ENCODE measurements at places on chromosomes 4 and X. TPM values are rescaled to one million over a fixed set of nuclear protein-coding genes. Genes with fewer than 3 reads are reported as not detected.

The PRDX4 gene
- 97.5 TPM for total RNA-seq

The PRSS12 gene
- total RNA-seq, result 1.9 TPM

The OTUD6A gene
- total RNA-seq, result 0.93 TPM

The SATL1 gene
- total RNA-seq, result 1.1 TPM

The IL13RA1 gene
- total RNA-seq, result 0.75 TPM

The LRP2BP gene
- total RNA-seq, result 8.3 TPM

The NOX1 gene
- not detected for total RNA-seq

GRCh38 chr4:48350871-48351270 is 9.5 kb downstream of the SLAIN2 start:
- ATAC-seq, result no peak

DNA sequence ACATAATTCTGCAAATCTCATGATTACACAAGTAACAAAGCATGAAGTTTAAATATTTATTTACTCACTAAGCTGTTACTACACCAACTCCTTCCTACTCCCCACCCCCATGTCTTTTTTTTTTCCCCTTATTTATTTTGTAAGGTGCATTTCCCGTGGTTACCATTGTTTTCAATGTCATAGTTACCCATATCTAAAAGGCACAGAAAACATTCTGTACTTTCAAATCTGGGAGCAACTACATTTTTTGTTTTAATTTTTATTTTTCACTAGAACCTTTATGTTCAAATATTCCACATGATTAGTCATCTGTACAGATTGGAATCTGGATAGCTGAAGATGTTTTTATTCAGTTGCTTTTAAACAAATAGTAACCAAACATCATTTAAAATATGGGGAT is 62.8 kb downstream of the PPP3CA start:
- no peak for ATAC-seq

- no peak for ATAC-seq
These were observed 139.2 kb upstream of the RBPJ start for GRCh38 chr4:26181616-26182015.

DNA sequence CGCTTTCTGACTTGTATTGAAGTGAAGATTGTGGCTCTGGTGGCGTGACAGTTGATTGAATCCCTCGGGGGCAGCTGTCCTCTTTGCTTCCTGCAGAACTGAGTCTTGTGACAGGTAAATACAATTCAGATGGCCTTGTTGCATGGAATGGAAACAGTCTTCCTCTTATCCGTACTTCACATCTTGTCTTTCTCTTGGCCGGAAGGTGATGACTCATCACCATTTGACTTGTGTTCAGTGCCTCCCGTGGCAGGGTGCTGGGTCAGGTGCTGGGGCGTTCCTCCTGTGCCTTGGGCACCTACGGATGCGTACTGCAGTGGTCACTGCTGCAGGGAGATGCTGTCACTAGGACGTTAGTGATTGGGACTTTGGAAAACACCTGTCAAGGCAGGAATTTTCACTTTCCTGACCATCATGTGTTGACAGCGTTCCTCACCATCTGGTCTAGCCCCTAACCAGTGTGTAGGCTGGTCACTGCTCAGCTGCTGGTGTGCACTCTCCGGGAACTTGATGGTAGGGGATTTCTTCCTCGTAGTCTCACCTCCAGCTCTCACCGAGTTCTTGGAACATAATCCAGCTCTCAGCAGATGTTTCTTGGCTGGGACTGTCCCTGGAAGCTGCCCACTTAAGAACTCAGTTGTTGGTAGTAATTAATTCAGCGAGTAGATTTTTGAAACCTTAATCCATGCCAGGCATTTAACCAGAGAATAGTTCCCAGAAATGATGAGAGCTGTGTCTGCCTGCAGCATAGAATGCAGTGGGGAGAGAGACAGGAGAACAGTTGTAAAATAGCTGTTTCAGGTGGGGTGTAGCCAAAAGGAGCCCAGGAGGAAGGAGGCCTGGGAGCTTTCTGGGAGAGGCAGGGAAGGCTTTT is 7.2 kb downstream of the TBC1D14 start:
- peak; percentile 82 for ATAC-seq

DNA sequence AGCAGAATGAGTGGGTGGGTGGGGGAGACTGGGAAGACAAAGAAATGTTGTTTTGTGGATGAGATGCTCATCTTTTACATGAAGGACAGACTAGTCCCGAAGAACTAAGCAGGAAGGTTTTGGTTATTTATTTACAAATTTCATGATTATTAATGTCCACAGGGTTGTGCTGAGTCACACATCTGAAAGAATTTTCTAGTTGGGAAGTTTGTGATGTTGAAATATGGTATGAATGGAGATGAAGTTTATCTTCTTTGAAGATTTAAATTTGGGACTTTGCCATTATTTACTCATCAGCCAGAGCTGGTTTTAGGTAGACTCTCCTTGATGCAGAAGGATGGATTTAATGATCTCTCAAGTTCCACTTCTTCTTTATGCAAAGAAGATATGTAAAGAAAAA is 75.5 kb downstream of the MOSPD2 start:
- ATAC-seq, result no peak

DNA sequence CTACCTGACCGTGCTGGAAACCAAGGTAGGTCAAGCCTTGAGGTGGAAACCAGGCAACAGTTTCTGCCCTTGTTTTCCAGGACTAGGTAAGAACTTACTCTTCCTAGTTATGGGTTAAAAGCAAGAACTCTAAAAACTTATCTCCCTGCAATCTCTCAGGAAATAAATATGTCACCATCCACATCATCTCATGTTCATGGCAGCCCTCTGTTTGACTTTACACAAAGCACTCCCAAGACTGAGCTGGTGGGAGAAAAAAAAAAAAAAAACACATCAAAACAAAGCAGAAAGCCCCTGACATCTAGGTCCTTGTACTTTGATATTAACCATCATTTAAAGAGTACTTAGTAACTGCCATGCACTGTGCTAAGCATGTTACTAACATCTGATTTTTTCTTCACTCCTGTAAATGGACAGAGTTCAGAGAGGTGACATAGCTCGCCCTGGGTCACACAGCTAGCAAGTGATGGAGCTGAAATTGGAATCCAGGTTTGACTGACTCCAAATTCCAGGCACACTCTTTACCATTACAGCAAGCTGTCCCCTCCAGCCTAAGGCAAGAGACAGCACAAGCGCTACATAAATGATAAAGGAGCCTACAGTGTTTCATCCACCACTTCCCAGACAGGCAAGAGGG is 102.8 kb upstream of the NOCT start:
- no peak for ATAC-seq

DNA sequence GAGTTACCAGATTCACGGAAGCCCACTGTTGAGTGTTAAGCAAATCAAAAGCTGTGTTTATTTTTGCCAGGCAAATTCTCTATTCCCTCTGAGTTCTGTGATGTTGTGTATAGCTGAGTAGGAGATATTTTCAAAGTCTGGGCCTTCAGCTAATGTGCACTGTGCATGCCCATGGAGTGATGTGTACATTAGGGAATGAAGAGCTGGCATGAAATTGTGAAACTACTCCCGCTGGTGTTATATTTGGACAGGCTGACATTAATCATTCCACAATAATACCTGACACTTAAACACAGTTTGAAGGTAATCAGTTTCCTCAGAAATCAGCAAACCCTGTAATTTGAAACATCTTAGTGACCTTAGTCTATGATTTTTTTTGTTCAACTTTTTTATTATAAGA is 88.1 kb upstream of the MBNL3 start:
- ATAC-seq, result peak; percentile 69

DNA sequence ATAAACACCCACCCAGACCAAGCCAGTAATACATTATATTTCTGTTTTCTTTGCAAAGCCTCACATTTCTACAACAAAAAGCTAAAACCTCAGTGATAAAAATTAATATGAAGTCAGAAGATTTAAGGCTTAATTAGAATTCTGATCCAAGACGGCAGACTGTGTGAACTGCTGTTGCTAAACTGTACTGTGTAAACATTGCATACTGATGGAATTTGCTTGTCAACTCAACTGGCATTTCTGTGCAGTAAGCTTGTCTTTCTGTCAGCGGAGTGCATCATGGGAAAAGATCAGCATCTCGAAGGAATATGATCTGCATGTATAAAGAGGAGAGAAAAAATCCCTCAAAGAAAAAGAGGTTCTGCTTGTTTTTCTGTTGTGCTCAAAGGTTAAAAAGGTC is 69.4 kb upstream of the SPANXB1 start:
- no peak for ATAC-seq

- no peak for ATAC-seq
These were observed 81.1 kb upstream of the CT45A1 start for GRCh38 chrX:135632353-135632752.

GRCh38 chrX:39602195-39602594 is 495.6 kb downstream of the BCOR start:
- no peak for ATAC-seq

DNA sequence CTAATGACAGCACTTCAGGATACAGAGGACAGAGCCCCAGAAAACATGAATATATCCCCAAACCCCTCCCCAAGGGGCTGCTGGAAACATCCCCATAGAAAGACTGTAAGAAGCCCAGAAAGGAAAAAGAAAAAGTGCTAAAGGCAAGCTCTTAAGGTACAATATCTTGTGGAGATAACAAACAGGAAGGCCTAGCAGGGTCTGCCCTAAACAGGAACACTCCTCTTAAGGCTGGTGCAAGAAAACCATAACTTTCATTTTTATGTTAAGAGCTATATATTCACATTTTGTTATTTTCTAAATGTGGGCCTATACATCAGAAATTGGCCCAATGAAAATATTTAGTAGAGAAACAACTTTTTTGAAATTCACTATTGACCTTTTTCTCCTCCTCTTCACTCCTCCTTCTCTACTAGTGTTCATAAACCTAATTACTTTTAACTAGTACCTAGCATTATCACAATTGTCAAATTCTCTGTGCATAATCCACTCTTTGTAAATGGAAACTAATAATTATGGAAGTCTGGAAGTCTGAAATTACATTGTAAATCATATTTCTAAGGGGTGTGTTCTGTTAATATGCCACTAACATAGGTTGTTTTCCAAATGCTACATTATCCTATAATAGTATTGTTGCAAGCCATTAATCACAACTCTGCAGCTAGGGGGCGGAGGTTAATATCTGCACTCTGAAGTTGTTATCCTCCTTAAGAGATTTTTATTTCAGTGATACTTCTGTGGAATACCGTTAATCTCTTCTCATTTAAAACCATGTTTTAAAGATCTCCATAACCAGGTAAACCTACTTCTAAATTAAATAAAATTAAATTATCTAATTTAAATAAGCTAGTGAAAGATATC is 59.8 kb downstream of the CASK start:
- no peak for ATAC-seq

DNA sequence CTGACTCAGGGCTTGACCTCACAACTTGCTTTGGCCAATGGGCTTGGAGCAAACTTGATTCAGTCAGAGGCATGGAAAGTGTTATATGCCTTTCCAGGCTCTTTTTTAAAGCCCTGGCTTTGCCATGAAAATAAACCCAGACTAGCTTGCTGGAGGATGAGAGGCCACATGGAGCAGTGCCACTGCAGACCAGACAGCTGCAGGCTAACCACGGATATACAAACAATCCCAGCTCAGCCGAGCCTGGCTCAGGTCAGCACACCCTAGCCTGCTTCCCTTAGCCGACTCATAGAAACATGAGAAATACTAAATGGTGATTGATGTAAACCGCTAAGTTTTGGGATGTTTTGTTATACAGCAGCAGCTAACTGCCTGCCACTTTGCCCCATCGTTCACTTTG is 345.1 kb downstream of the ARHGAP10 start:
- ATAC-seq, result no peak

GRCh38 chrX:101693476-101693875 is 33.8 kb upstream of the ARMCX2 start:
- ATAC-seq, result no peak

DNA sequence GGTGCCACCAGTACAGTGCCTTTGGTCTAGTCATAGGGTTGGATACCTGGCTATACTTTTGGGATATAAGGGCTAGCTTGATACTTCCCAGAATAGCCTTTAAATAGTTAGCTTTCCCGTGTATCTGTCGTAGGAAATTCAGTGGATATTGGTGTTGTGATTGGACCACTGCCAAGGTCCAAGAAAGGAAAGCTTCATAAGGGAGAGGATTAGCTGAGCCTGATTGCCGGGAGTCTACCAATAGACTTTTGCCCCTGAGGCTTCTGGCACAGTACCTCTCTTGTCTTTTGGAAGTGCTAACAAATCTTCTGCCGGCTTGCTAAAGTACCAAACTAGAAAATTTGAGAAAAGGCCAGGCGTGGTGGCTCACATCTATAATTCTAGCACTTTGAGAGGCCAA is 350.6 kb downstream of the CHIC1 start:
- no peak for ATAC-seq

DNA sequence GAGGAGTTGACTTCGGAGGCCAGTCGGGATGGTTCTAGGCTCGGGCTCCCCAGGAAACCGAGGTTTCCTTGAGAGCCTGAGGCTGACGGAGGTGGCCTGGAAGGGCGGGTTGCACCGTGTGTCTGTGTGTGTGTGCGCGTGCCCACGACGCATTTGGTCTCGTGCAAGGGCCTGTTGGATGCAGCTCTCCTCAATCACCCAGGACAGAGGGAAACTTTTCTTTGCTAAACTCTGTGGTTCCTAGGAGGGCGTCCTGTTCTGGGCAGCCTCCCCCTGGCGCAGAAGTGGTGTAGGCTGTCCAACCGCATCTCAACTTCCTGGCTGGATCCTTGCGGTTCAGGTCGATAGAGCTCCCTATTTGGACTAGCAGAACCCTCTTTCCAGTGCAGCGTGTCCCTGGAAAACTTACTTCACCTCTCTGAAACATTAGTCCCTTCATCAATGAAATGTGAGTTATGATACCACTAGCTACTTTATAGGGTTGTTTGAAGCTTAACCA is 973 bp downstream of the STK32B start:
- peak; percentile 14 for ATAC-seq

- no peak for ATAC-seq
These were observed 25.9 kb upstream of the INTU start for GRCh38 chr4:127606823-127607222.

DNA sequence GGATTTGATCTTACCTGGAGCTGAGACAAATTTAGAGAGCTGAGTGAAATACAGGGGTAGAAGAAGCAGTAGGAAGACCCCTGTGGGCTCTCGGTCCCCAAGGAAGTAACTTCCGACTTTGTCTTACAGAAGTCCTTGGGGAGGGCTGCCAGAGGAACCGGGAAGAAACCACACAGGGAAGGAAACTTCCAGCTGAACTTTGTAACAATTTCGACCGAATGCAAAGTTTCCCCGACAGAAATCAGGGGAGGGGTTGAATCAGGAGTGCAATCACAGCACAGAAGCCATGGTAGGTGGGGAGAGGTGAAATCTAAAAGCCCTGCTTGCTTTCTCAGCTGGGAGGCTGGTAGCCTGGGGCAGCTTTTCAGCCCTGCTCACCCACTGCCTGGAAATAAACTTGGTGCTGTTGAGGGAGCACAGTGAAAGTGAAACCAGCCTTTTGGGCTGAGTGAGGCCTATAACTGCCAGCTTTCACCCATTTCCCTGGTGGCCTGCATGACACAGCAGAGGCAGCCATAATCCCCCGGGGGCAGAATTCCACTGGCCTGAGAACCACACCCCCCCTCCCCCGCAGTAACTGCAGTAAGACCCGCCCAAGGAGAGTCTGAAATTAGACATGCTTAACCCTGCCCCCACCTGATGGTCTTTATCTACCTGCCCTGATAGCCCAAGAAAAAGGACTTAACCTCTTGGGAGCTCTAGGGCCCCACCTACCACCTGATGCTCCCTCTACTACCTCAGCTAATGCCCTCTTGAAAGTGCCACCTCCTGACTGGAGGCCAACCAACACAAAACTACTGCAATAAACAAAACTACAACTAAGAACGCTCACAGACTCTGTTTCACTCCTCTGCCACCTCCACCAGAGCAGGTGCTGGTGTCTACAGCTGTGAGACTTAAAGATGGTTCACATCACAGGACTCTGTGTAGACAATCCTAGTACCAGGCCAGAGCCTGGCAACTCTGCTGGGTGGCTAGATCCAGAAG is 248.2 kb downstream of the PARM1 start:
- no peak for ATAC-seq

Data from motor neuron (in vitro differentiated cells).